ENCODE measurements at places on chromosomes 2 and 18. TPM values are rescaled to one million over a fixed set of nuclear protein-coding genes. Genes with fewer than 3 reads are reported as not detected.

Gene DSC1
- not detected for total RNA-seq

GRCh38 chr2:171432969-171433762, 624 bp downstream of the METTL8 start:
- H3K27me3 ChIP-seq, result no peaks in the 10 kb centered on the region
- 0 out of 2 replicates have a peak, but pooled peaks cover 3% of the 10 kb centered on the region for H3K36me3 ChIP-seq
- peak overlapping the region; percentile 89 for H3K4me3 ChIP-seq
- H3K4me1 ChIP-seq, result peaks cover 7% of the 10 kb centered on the region
- DNase-seq, result peak; percentile 88

Gene IL37
- total RNA-seq, result 0.44 TPM

GRCh38 chr2:219331560-219332213, 857 bp downstream of the RESP18 start:
- no peak overlapping the region for H3K27ac ChIP-seq
- no peak overlapping the region for H3K4me3 ChIP-seq
- DNase-seq, result peak; percentile 44
- H3K27me3 ChIP-seq, result no peaks in the 10 kb centered on the region

Gene SLC23A3
- 7.1 TPM for total RNA-seq

Gene HAAO
- 44.1 TPM for total RNA-seq

Data from Caco-2 (cell line).